ENCODE measurements at places on chromosomes 11 and 22.

DNA sequence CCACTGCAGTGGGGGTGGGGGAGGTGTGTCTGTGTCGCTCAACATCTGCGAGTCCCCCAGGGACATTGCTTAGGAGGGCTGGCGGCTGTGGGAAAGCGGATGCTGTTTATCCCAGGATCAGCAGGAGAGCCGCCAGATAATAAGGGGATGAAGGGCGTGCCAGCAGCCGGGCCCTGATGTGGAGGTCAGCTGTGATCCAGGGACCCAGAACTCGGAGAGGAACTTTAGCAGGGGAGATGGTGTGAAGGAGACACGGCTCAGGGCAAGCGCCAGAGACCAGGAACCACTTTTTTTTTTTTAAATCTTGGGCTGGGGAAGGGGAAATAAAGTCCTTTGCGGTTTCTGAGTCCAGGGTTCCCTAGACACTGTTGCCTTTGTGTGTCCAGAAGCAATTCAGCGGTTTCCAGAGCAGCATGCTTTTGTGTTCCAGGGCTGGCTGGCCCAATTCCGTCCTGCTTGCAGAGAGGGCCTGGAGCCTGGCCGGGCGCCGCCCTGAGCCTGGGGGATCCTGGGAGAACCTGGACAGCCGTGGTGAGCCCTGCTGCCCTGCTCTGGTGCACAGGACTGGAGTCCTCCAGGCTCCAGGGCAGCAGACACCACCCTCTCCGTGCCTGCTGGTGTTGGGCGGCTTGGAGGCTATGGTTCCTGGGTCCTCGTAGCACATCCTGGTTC is at the start of gene GRAMD4:
Gene GRAMD4, plus strand, starts transcription at position 557 of the 672 bp plus-strand sequence. CDS start 6,414 bp downstream, outside the sequence.
- no peak for DNase-seq

- DNase-seq, result no peak
These were observed 13.1 kb downstream of the IFT27 start for GRCh38 chr22:36762687-36763260.

DNA sequence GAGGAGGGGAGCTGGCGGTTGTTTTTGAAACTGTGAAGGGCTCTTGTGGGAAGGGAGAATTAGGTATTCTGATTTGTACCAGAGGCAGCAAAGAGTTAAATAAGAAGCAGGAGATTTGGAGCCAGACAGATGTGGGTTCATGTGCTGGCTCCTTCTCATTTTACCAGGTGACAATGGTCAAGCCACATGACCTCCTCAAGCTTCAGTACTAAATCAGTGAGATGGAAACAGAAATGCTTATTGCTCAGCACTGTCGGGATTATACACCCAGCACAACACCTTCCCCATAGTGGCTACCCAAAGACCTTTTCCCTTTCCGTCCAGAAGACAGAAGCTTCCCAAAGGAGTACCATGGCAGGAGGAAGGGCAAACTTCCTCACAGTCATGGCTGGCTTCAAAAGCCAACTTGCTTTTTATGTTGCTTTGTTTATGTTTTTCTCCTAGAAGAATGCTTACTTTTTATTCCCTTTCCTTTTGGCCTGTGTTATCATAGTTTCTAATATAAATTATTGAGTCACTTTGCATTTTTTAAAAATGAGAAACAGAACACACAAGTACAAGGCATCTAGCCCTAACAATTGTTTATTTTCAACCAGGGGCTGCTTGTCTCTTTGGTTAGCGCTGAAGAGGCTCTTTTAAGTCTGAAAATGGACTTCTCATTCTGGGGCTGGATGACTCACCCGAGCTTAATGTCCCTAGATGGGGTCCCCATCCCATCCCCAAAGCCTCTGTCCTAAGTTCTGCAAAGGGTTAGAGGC is 181.5 kb upstream of the ZBED5 start:
- no peak for DNase-seq

- no peak for DNase-seq
These were observed 22.4 kb downstream of the DEPDC5 start for GRCh38 chr22:31776231-31776630.

DNA sequence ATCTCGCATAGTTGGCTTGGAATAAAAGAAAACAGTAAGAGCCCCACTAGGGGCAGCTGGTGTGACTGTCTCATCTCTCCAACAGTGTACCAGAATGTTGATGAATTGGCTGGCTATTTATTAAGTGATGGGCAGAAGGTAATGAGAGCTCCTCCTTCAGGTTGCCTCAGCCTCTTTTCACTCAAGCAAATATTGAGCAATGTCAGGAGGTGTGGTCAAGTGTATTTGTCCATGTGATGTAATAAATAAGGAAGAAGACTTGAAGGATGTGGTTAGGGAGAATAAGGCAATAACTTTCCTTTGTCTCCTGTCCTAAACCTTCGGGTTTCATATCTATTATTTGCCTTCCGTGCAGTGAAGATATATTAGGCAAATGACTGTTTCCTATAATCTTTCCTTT is at the start of gene TCN1:
Gene TCN1, minus strand, starts transcription at position 91 of the 400 bp plus-strand sequence. Its CDS starts 17 bp downstream, at position 74.
- DNase-seq, result no peak

GRCh38 chr11:121564948-121565684 is 112.3 kb upstream of the SORL1-AS1 start:
- no peak for DNase-seq
